Cerebellar nuclear complex (tissue), 1 donor: ENCODE measurements at places on chromosomes 16 and 17.

DNA sequence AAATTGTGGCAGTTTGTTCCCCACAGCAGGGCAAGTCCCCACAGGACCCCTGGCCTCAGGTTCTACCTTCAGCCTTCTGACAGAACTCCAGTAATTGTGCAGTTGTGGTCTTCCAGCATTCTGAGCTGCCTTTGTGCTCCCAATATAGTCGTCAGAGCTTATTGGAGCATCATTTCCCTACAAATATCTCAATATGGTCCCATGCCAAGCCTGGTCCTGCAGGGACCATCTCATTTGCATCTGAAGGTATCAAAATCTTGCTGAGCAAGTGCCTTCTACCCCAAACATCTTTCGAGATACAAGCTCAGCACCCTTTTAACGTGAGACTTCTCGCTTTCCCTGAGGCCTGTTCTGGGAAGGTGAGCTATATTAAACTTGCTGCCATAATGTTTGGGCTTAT lies 333.9 kb upstream of the CDH11 start:
- DNase-seq: no peak

GRCh38 chr17:28726226-28726626 lies at the start of gene TLCD1:
Gene TLCD1 (minus strand): TSS chr17:28726233. CDS start chr17:28726097, 136 bp downstream.
- no peak for DNase-seq

GRCh38 chr17:48241770-48242497 lies 134.4 kb downstream of the SNX11 start:
- DNase-seq: no peak

- no peak for DNase-seq
These were observed 637 bp downstream of the DHRS11 start for GRCh38 chr17:36592316-36592715.

GRCh38 chr16:88365244-88365865 lies 17.4 kb upstream of the ZNF469 start:
- no peak for DNase-seq

GRCh38 chr17:8408371-8408770 lies 10.7 kb upstream of the RNF222 start:
- DNase-seq: no peak

DNA sequence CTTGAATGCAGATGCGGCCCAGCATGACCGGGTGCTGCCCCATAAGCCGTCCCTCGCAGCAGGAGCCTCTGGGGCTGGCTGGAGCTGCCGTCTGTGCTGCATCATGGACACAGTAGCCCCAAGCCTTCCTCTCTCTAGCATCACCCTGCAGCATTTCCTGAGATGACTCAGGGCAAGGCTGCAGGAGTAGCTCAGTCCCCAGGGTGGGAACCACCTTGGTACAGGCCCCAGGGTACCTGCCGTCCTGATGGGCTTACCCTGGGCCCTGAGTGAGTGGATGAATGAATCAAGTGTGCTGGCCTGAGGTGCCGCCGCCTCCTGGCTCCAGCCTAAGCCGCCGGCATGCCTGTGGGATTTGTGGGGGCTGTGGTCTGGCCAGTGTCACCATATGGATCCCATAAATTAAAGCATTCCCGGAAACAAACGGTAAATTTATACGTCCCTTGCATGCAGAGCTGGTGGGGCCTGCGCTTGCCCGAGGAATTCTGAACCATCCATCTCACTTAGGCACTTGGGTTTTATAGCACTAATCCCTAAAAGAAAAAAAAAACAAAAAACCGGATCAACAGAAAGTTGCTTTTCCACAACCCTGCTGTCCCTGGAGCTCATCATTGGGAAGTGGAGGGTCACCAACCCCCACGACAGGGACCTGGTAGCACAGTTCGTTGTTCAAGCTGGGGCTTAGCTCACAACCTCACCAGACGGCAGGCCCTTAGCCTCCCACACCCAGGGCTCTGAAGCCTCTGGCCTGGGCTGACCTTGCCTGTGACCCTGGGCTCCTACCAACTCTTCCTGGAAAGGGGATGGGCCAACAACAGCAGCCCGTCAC lies 242.6 kb upstream of the CIBAR2 start:
- DNase-seq: no peak

DNA sequence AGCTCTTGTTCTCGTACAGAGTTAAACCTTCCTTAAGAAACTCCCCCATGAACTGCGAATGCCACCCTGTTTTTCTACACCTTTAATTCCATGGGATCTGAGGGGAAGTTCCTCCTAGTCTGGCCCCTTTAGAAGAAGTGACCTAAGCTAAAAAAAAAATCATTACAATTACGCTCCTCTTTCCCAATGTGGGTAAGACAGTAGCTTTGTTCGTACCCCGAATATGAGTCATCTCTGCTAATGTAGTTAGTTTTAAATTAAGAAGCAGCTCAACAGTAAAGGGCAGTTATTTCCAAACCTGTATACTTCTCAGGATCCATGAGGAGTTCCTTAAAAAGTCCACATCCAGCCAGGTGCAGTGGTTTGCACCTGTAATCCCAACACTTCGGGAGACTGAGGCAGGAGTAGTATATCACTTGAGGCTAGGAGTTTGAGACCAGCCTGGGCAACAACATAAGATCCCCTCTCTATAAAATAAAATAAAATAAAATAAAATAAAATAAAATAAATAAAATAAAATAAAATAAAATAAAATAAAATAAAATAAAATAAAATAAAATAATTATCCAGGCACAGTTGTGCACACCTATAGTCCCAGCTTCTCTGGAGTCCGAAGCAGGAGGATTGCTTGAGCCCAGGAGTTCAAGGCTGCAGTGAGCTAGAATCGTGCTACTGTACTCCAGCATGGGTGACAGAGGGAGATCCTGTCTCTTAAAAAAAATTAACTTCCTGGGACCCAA lies 26.1 kb downstream of the RCVRN start:
- no peak for DNase-seq

- DNase-seq: no peak
These were observed 141.7 kb upstream of the ANKFN1 start for GRCh38 chr17:56011406-56012131.

GRCh38 chr17:72079700-72080099 lies 41.1 kb upstream of the SOX9 start:
- no peak for DNase-seq

GRCh38 chr16:76946879-76947278 lies 244.1 kb upstream of the MON1B start:
- DNase-seq: no peak

- DNase-seq: no peak
These were observed 589 bp downstream of the PEMT start for GRCh38 chr17:17590883-17591354.

DNA sequence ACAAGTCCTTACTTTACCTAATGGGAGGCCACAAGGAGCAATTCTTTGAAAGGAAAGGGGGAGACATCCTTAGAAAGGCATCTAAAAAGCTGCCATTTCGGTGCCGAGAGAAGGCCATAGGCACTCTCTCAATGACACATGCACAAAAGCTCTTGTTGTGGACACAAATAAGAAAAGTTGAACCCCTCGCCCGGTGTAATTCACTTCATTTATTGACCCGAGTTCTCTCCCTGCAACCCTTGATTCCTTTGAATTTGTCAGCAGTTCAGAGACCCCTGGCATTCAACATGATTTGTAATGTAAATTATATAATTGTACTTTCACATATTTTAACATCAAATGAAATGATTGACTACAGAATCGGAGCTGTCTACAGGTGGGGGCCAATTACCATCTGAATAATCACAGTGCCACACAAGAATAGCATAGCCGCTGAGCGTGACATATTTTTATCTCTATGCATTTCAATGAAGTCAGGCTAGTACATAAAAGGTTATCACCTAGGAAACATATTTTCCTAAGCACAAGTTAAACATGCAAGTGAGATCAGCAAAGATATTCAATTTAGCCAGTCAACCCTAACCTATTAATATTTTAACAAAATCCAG lies 66.7 kb downstream of the IRX6 start:
- no peak for DNase-seq
